Activated CD4-positive, alpha-beta T cell treated with anti-CD3 and anti-CD28 coated beads for 4 hours (primary cell): ENCODE measurements at places on chromosomes 3 and 15.

- DNase-seq: no peak
These were observed 4.8 kb upstream of the ZBTB20 start for GRCh38 chr3:115151921-115152320.

DNA sequence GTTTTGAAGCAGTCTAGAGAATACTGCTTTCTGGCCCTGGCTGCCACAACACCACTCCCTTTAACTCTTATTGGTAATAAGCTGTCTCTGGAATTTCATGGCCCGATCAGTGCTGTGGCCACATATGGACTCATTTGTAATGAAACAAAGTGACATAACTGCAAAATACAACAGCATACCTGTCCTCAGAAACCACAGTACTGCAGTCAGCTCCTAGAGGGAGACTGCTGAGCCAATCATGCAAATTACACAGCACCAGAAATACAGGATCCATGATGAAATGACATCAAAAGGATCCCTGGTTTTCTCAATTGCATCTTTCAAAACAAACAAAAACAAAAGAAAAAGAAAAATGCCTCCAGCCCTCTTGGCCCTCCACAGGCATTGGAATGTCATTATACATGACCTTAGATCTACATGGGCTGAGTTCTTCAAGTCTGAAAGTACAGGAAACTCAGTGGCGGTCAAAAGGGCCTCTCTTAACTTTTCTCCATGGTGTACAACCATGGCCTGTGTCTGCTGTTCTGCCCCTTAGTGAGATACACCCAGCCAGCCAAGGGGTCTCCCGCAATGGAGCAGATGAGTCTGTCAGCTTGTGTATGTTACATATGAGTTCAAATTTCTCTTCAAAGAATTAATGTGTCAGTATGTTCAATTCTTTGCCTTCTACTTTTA is 24.9 kb upstream of the KBTBD12 start:
- DNase-seq: no peak

- DNase-seq: no peak
These were observed 51.6 kb downstream of the TP53BP1 start for GRCh38 chr15:43441316-43441715.

DNA sequence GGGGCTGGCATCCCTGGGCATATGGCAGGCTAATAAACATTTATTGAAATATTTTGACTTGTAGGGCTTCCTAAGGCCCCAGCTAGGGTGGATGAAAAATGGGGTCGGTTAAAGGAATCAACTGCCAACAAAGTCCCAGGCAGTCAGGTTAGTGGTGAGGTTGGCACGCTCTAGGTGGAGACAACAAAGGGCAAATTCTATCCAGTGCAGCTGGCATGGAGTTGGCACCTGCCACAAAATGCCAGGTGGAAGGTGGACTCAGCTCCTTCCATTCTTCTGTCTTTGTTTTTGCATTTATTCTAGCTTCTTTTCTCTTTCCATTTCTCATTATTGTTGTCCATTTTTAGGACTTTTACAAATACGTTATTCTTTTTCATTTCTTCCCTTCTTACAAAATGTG is 31.0 kb downstream of the LCMT2 start:
- no peak for DNase-seq

DNA sequence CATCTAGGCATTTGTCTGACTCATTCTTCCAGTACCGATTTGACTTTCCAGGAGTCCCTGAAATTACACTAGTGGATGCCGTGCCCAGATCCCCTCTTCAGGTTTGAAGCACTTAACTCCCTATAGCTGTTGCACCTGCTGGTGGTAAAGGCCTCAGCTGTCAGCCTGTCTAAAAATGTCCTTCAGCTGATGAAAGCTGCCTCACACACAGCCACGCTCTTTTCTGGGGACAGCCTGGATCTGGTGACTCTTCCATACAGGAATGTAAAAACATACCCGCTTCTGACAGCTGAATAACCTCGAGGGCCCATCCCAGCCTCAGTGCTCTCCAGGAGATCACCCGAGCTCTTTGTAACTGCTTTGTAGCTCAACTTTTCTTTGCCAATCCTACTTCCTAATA is 534.1 kb upstream of the GRM7 start:
- DNase-seq: no peak

DNA sequence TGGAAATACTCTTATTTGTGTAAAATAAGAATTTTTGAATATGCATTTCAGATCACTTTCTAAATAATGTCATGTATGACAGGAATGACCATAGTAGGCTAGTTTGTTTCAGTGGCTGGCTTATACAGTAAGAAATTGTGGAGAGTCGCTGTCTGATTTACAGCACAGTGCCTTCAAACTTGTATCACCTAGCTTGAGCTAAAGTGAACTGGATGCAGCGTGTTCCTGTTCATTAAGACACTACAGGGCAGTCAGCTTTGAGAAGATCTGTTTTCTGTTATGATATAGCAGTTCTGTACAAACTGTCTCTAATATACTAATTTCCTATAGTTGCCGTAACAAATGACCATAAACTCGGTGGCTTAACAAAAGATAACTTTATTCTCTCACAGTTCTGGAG is 9.9 kb downstream of the CLDN16 start:
- no peak for DNase-seq

- no peak for DNase-seq
These were observed 48.2 kb upstream of the KBTBD8 start for GRCh38 chr3:66949898-66950297.

GRCh38 chr3:126208606-126209256 is 28.3 kb upstream of the ALDH1L1 start:
- no peak for DNase-seq

DNA sequence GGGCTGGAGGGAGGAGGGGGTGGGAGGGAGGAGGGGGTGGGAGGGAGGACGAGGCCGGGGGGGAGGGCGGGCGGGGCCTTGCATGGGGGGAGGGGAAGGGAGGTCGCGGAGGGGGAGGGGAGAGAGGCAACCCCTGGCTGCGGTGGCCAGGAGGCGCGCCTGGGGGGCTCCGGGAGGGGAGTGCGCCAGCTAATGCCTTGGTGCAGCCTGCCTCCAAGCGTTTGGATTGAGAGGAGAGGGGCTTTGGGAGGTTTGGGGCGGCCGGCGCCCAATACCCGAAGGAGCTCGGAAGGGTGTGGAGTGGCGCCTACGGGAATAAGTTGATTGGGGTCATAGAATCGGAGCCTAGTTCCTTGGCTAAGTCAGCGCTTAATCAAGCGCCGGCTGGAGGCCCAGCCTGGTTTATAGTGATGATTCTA is 557 bp downstream of the TFG start:
- peak; percentile 25 for DNase-seq

DNA sequence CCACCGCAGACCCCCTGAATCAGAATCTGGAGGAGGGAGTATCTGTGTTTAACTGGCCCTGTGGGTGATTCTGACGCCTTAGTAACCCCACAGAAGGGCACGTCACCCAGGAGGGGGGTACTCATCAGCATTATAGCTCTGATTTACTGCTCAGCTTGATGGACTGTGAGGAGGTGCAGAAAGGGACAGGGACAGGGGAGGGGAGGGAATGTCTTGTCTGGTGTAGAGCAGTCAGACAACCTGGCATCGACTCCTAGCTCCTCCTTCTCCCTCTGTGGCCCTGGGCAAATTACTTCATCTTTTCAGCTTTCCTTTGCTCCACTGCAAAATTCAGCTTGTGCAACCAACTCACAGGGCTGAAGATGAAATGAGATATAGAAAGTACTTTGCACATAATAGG is 42.3 kb upstream of the GLCE start:
- no peak for DNase-seq

DNA sequence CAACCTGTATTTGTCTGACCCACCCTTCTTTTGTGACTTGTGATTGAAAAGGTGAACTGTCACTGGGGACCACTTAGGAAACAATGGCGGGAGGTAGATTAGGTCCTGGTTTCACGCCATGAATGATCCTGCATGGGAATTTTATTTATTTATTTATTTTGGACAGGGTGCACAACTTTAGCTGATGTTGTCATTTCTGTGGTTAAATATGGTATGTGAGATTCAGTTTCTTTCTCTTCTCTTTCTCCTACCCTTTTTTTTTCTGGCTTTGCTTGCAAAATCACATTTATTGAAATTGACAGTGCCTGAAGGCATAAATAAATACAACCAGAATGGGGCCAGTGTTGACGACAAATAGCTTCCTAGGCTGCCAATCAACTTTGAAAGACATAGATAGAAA is 18.0 kb upstream of the HTR3E start:
- DNase-seq: no peak

GRCh38 chr3:134464064-134464688 is 21.6 kb downstream of the ANAPC13 start:
- DNase-seq: no peak

- DNase-seq: no peak
These were observed 268.0 kb downstream of the ERC2 start for GRCh38 chr3:56200251-56200650.

GRCh38 chr3:24828551-24828950 is 333.9 kb upstream of the THRB start:
- DNase-seq: no peak

GRCh38 chr3:143590660-143591059 is 257.6 kb downstream of the SLC9A9 start:
- no peak for DNase-seq

GRCh38 chr15:83014205-83014653 is 2.8 kb upstream of the C15orf40 start:
- no peak for DNase-seq

DNA sequence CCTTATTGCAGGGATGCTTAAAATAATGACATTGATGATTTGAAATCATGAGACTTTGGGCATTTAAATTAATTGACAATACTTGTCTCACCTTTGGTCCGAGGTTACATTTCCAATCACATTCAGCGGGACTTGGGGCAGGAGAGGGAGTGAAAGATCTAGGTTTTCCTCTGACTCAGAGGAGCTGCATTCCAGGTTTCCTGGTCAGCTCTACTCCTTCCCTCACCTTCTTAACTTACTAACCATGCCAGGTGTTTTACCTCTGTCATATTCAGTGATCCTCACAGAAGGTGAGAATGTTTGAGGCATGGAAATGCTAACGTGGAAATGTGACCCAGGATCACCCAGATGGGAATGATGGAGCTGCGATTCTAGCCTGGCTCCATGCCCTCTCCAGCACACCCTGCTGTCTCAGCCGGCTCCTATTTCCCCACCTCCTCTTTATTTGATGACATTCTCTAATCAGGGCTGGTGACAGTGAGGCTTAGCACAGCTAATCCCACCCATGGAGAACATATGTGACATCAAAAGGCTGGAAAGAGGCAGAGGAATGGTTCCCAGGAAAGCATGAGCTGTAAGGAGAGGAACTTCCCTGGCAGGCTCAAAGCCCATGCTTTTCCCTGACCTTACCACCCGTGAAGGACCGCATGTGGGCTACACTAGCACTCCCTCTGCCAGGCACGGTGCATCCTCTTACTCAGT is 38.7 kb downstream of the THSD4 start:
- no peak for DNase-seq

- DNase-seq: no peak
These were observed 6.3 kb downstream of the RFT1 start for GRCh38 chr3:53123953-53124352.

GRCh38 chr3:71584394-71585011 is 975 bp upstream of the FOXP1 start:
- peak; percentile 55 for DNase-seq

GRCh38 chr3:4939276-4939675 is 40.0 kb upstream of the BHLHE40 start:
- DNase-seq: no peak

GRCh38 chr3:156356537-156357363 is 198.2 kb downstream of the SSR3 start:
- DNase-seq: no peak
